Caco-2 (cell line): ENCODE measurements at places on chromosomes 2 and 18. TPM values are rescaled to one million over a fixed set of nuclear protein-coding genes. Genes with fewer than 3 reads are reported as not detected.

The ASB18 gene
- total RNA-seq, result not detected in 2 replicates

The MZT2B gene
- total RNA-seq, result 384 and 408 TPM in 2 replicates

The SGPP2 gene
- total RNA-seq, result not detected in 2 replicates

The TIMM21 gene
- 15.6 and 21.0 TPM in 2 replicates for total RNA-seq

The RAPGEF4 gene
- total RNA-seq, result 0.23 and 0.98 TPM in 2 replicates

The NT5DC4 gene
- 3.3 and 4.0 TPM in 2 replicates for total RNA-seq

The MYO5B gene
- total RNA-seq, result 28.3 and 28.6 TPM in 2 replicates
